ENCODE measurements at places on chromosomes 11 and 22.

- no peak for DNase-seq
Observed at GRCh38 chr11:126862664-126863243, 137.8 kb downstream of the KIRREL3 start.

DNA sequence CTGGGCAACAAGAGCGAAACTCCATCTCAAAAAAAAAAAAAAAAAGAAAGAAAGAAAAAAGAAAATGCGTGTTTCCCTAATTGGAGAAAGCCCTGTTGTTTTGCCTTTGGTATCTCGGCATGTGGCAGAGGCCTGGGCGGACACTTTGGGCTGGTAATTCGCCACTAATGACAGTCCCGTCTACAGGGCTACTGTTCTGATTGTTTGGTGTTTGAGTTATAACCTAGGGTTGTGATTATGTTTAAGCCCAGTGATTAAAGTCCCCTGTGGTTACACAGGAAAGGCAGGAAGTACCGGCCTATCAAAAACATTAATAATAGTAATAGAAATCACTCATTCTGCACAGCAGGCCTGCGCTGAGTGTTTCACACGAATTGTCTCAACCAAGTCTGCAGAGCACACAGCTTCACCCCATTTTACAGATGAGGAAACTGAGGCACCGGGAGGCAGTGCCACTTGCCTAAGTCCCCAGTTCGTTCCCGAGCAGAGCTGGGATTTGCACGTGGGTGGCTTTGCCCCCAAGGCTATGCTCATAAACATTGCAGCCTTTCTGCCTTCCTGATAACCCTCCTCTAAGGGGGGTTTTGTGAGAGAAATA lies 39.1 kb upstream of the GRAMD4 start:
- DNase-seq = no peak

GRCh38 chr22:50683086-50683993 lies 10.7 kb downstream of the SHANK3 start:
- DNase-seq = no peak

DNA sequence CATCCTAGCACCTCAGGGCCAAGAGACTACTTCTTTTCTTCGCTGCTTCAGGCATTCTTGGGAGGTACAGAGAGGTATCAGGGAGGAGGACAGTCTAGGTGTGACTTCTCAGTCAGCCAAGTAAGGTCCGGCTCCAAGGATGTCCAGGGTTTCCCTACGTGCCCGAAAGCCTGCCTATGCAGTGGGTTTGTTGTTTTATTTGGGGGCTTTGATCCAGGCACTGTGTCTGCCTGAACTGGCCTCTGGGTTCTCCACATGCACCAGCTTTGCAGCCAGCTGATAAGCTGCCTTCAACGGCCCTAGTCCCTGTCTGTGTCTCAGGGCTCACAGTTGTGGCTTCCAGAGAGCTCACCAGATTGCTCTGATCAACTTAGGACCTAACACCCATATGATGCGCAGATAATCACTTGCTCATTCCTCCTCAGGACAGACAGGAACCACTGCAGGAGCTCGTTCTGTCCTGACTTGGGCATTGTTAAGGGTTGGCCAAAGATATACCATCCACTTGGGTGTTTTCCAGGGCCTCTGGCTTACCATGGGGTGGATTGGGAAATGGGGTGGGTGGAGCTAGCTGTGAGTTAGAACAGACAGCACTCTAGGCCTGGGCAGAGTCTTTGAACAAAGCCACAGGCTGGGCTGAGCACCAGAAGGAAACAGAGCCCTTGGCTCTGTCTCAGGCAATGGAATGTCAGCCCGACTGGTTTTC lies 45.5 kb upstream of the CRYBB3 start:
- DNase-seq = no peak

GRCh38 chr11:72598906-72599305 lies 75.3 kb downstream of the PDE2A start:
- no peak for DNase-seq

GRCh38 chr11:116397602-116398084 lies 375.1 kb downstream of the BUD13 start:
- DNase-seq = no peak

DNA sequence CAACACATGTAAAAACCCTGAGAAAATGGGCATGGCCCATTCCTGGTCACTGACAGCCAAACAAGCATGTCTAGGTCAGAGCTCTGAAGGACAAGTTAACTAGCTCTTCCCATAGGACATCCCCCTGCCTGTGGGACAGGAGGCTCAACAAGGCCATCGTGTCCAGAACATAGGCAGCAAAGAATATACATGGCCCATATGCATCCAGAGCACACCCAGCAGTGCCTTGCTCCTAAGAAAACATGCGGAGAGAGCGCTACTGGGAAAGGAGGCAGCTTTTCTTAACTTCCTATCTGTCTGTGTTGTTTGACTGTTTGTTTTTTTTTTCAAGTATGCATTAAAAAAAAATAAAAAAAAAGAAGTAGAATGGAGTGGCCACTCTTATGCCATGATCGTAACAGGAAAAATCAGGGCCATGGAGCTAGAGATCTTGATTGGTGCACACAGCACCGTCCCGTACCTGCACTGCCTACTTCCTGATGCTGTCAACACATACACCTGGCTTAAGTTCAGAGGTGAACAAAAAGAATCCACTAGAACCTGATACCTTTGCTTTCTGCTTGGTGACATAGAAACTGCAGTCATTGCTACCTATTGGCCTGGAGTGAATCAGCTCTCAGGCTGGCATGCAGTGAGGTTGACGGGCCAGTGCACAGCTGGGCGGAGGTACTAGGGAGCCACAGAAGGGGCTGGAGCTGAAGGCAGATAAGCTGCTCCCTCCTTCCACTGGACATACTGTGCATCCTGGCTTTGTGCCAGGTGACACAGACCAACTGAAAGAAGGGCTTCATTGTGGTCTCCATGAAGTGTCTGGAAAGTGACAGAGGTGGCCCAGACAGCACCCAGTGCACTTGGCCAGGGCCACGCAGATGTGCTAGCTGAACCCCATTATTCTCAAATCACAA lies 11.9 kb downstream of the UFD1 start:
- DNase-seq = no peak

DNA sequence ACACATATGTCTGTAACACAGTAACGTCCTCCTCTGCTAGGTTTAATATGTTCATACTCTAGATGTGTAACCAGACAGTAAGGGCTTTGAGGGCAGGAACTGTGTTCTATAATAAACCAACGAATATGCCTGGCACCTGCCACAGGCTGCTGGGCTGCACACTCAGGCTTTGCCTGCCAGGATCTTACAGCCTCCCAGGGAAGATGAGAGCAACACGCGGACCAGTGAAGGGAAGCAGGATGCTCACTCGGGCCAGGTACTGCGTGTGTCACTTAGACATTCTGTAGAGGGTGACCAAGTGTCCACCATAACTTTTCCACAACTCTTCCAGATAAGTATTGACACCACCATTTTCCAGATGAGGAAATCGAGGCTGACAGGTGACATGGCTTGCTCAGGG lies 21.7 kb upstream of the BAIAP2L2 start:
- DNase-seq = no peak

GRCh38 chr11:67054836-67055523 lies 1.7 kb upstream of the RHOD start:
- no peak for DNase-seq

GRCh38 chr11:8652140-8652539 lies 30.3 kb downstream of the TRIM66 start:
- DNase-seq = no peak

GRCh38 chr11:110977661-110978060 lies 265.4 kb upstream of the ARHGAP20 start:
- no peak for DNase-seq

DNA sequence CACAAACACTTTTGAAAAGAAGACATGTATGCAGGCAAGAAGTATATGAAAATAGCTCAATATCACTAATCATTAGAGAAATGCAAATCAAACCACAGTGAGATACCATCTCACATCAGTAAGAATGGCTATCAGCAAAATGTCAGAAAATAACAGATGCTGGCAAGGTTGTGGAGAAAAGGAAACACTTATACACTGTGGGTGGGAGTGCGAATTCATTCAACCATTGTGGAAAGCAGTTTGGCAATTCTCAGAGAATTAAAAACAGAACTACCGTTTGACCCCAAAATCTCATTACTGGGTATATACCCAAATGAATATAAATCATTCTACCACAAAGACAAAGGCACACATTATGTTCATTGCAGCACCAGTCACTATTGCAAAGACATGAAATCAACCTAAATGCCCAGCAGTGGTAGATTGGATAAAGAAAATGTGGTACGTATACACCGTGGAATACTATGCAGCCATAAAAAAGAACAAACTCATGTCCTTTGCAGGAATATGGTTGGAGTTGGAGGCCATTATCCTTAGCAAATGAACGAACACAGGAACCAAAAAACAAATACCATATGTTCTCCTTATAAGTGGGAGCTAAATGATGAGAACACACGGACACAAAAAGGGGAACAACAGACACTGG lies 18.5 kb downstream of the MMP13 start:
- DNase-seq = no peak

- peak; percentile 58 for DNase-seq
Observed at GRCh38 chr11:72413914-72414628, 20.3 kb downstream of the CLPB start.

GRCh38 chr11:87190071-87190470 lies 152.3 kb downstream of the TMEM135 start:
- no peak for DNase-seq

- DNase-seq = no peak
Observed at GRCh38 chr22:50526834-50527801, 1.7 kb upstream of the SCO2 start.

GRCh38 chr11:47453365-47453764 lies 4.4 kb upstream of the RAPSN start:
- no peak for DNase-seq

GRCh38 chr11:60831501-60832079 lies 10.3 kb upstream of the CCDC86 start:
- no peak for DNase-seq

- no peak for DNase-seq
Observed at GRCh38 chr11:197741-198235, 4.9 kb downstream of the SCGB1C1 start.

DNA sequence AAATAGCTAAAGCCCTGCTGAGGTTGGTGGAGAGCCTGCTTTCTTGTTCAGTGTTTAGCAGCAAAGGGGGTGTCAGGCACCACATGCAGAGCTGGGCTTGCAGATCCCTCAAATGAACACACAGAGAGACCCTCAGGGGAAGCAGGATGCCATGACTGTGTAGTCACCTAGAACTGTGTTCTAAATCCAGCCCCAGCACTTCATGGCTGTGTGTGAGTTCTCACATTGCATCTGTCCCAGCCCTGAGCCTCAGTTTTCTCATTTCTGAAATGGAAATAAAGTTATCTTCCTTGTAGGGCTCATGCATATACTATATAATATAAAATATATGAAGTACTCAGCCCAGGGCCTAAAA lies 47.1 kb downstream of the CWC15 start:
- DNase-seq = no peak

DNA sequence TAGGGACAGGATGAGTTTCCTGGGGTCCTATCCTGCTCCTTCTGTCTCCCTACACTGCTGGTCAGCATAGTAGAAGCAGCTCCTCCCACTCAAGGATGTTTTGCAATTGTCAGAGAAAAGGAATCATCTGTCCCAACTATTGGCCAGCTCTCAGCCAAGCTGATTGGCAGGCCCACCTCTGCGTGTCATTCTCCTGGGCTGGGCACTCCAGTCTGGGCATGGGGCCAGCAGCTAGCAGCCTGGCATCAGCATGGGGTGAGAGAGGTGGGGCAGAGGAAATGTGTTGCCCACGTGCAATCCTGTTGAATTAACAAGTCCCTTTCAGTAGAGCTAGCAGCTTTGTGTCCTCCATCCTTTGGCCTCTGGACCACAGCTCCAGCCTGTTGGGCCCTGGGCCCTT lies 14.1 kb downstream of the ANKK1 start:
- DNase-seq = no peak

- DNase-seq = no peak
Observed at GRCh38 chr11:124113890-124114289, 1.4 kb upstream of the VWA5A start.

GRCh38 chr22:49715450-49715849 lies 112.2 kb downstream of the BRD1 start:
- no peak for DNase-seq

DNA sequence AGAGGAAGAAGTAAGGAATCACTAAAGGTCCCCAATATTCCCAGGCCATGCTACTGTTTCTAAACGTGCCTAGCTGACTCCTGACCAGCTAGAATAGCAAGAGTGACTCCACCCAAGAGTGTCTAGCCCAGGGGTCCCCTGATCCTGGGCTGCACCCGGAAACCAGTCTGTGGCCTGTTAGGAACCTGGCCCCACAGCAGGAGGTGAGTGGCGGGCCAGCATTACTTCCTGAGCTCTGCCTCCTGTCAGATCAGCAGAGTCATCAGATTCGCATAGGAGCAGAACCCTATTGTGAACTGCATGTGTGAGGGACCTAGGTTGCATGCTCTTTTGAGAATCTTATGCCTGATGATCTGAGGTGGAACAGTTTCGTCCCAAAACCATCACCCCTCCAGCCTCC lies 2.0 kb downstream of the MMP20 start:
- no peak for DNase-seq

DNA sequence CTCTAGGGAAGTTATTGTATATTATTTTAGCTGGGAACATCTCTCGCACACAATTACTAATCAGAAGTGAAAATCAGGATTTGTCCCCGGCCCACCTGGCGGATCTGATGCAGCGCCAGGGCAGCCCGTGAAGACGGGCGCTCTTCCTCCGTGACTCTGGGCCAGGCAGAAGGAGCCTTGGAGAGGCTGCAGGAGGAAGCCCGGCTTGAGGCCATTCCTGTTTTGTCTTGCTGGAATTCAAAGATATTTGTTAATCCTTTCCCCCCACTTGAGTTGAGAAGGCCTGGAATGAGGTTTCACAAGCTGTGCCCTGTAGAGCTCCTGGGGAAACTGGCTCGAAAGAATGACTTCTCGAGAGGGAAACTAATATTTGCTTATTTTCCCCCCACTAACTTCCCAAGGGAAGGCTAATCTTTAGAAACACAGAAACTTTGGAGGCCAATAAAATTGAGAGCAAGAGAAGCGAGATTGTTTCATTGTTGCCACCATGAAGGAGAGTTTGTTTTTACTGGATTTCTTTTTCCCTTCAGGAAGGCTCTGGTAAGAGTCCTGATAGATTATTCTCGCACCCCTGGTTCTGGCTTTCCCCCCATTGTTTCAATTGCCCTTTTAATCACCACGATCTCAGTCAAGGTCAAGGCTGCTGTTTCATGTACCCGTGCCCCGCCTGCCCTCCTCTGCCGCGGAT lies 92.8 kb upstream of the SEPTIN5 start:
- no peak for DNase-seq

GRCh38 chr11:93603225-93604007 lies 58.1 kb upstream of the CEP295 start:
- no peak for DNase-seq

GRCh38 chr22:29744902-29745301 lies 21.9 kb downstream of the ZMAT5 start:
- no peak for DNase-seq

- DNase-seq = no peak
Observed at GRCh38 chr11:86062719-86063118, 6.2 kb downstream of the PICALM start.

- DNase-seq = no peak
Observed at GRCh38 chr22:41415554-41415953, 31.0 kb downstream of the TOB2 start.

GRCh38 chr11:134246100-134246499 lies 7.1 kb downstream of the THYN1 start:
- DNase-seq = no peak

- DNase-seq = no peak
Observed at GRCh38 chr11:65278356-65278755, 16.6 kb downstream of the POLA2 start.

GRCh38 chr22:42816336-42816735 lies 40.7 kb downstream of the ARFGAP3 start:
- DNase-seq = no peak

- no peak for DNase-seq
Observed at GRCh38 chr11:70421123-70421522, 22.8 kb downstream of the CTTN start.

- no peak for DNase-seq
Observed at GRCh38 chr11:109363682-109364081, 58.3 kb upstream of the C11orf87 start.

Data from stimulated activated CD8-positive, alpha-beta memory T cell treated with anti-CD3 and anti-CD28 coated beads, Interleukin-2, amount 100 ng/mL, for 1 hour (primary cell).